Vagina (tissue), 2 donors: ENCODE measurements at places on chromosomes 2 and 18. TPM values are rescaled to one million over a fixed set of nuclear protein-coding genes. Genes with fewer than 3 reads are reported as not detected.

DNA sequence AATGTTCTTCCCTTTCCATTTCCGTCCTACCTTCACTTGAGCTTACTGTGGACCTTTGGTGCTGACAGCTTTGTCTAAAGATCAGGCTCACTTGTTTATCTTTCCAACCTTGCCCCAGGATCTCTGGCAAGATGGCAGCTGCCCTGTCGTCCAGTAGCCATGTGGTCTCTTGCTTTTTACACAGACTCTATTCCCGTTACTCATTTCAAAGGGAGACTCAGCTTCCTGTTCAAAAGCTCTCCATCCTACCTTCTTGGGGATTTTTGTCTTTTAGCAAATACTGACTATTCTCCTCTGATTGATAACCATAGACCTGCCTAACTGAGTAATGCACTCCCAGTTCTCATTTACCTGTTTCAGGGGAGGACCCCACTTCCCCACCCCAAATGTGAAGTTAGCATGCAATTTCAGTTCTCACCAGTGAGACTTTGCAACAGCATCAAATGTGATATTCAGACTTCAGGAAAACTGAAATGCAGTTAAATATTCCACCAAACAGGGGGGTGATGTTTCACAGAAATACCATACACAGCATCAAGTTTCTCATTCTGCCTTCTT lies 184.4 kb downstream of the MYO3B start:
- H3K27me3 ChIP-seq, result no peaks in the 10 kb centered on the region
- DNase-seq, result no peak
- no peaks in the 10 kb centered on the region for H3K4me1 ChIP-seq
- H3K36me3 ChIP-seq, result no peaks in the 10 kb centered on the region
- no peak overlapping the region for H3K27ac ChIP-seq

DNA sequence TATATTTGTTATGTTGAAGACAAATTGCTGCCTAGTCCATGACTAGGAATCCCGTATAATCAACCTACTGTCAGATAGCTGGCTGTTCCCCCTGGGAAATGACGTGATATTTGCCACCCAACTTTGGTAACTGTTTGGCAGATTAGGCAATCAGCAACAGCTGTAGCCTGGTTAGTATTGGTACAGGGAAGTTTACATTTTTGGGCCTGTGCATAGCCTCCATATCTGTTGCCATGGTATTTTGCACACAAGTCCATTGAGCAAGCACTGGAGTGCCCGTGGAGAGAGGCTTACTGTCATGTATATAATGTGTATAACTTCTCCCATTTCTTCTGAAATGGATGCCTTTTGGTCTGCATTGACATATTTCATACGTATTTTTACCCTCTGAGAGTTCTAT lies 27.7 kb downstream of the BIRC6 start:
- no peak overlapping the region for H3K4me3 ChIP-seq
- H3K36me3 ChIP-seq, result no peaks in the 10 kb centered on the region
- no peaks in the 10 kb centered on the region for H3K27me3 ChIP-seq
- peaks cover 2% of the 10 kb centered on the region for H3K4me1 ChIP-seq

- DNase-seq, result no peak
- no peaks in the 10 kb centered on the region for H3K36me3 ChIP-seq
- no peaks in the 10 kb centered on the region for H3K4me1 ChIP-seq
- H3K27ac ChIP-seq, result no peak overlapping the region
- no peaks in the 10 kb centered on the region for H3K27me3 ChIP-seq
- H3K4me3 ChIP-seq, result no peak overlapping the region
Measured at GRCh38 chr18:78778651-78779050, 201.0 kb upstream of the SALL3 start.

DNA sequence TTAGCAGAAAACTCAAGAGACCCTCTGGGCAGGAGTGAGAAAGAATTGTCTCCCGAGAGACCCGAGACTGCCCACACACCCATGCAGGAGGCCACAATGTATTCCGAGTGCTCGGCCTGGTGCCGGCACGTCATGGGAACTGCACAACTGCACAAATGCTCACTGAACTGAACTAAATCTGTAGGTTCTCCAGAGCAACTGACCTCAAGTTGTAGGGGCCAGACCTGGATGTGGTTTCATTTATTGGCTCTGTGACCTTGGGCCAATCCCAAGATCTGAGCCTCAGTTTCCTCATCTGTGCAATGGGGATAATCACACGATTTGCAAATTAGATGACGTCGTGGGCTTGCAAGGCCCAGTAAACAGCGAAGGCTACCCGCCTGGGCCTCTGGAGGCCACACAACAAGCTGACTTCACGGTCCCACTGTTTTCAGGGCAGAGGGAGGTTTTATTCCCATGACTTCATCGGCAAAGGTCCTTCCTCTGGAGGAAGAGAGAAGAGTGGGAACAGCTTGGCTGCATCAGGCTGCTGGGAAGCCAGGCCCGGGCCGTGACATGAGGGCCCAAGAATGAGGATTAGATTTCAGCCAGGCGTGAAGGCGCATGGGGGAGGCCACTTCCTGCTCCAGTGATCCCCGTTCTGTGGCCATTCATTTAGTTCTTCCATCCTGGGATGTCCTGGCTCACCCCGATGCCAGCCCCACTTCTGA lies 3.6 kb upstream of the ERFE start:
- peaks cover 6% of the 10 kb centered on the region for H3K4me1 ChIP-seq
- DNase-seq, result no peak
- H3K27ac ChIP-seq, result no peak overlapping the region
- no peaks in the 10 kb centered on the region for H3K36me3 ChIP-seq

DNA sequence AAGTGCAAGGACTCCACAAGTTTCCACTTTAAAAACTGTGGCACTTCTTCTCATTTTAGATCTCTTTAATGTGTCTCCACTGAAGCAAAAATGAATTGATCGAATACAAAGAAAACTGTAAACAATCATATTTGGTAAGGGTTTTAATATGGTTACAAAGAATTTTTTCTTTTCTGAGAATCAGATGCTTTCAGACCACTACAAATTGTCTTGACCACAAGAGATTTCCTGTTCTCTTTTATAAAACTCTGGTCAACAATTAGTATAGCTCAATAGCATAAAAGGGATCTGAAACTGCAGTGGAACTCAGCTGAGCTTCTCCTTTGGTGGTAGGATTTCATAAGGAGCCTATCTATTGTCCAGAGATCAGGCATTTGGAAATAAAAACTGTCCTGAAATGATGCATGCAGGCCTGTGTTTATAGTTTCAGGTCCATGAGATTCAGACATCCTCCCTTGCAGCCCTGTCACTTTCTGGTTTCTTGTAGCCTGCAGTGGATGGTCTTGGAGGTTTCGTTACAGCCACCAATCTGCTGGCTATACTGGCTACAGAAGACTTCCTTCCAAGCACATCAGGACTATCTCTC lies 120.0 kb downstream of the DOCK10 start:
- no peak overlapping the region for H3K4me3 ChIP-seq
- H3K27ac ChIP-seq, result peak overlapping the region; percentile 13
- no peaks in the 10 kb centered on the region for H3K36me3 ChIP-seq
- DNase-seq, result no peak
- H3K27me3 ChIP-seq, result no peaks in the 10 kb centered on the region

NCKAP1 gene
- total RNA-seq, result 135 TPM

GREB1L gene
- total RNA-seq, result 0.98 TPM

TGOLN2 gene
- 96.0 TPM for total RNA-seq
